ENCODE measurements at places on chromosomes 16 and 17. TPM values are rescaled to one million over a fixed set of nuclear protein-coding genes. Genes with fewer than 3 reads are reported as not detected.

SPNS3 gene
- polyA plus RNA-seq, result not detected

KRTAP2-1 gene
- polyA plus RNA-seq, result not detected

DLX4 gene
- polyA plus RNA-seq, result 2.5 TPM

SP6 gene
- 0.07 TPM for polyA plus RNA-seq

PRKCA gene
- polyA plus RNA-seq, result 20.1 TPM

CCT6B gene
- 0.41 TPM for polyA plus RNA-seq

AOC2 gene
- polyA plus RNA-seq, result 5.1 TPM

TADA2A gene
- polyA plus RNA-seq, result 8.0 TPM

GPR139 gene
- not detected for polyA plus RNA-seq

AGRP gene
- not detected for polyA plus RNA-seq

HOXB9 gene
- polyA plus RNA-seq, result not detected

LGALS9B gene
- not detected for polyA plus RNA-seq

PRCD gene
- polyA plus RNA-seq, result 0.51 TPM

ZNF500 gene
- 7.4 TPM for polyA plus RNA-seq

KRT17 gene
- 0.38 TPM for polyA plus RNA-seq

CLN3 gene
- polyA plus RNA-seq, result 50.0 TPM

CCL1 gene
- not detected for polyA plus RNA-seq

ALOX12B gene
- not detected for polyA plus RNA-seq

TBC1D3C gene
- 3.8 TPM for polyA plus RNA-seq

RBFOX1 gene
- not detected for polyA plus RNA-seq

OTOA gene
- 0.05 TPM for polyA plus RNA-seq

MARVELD3 gene
- 5.0 TPM for polyA plus RNA-seq

TMEM106A gene
- polyA plus RNA-seq, result 34.9 TPM

FOXL1 gene
- polyA plus RNA-seq, result not detected

GP2 gene
- polyA plus RNA-seq, result 0.15 TPM

TAT gene
- polyA plus RNA-seq, result 5.8 TPM

FSCN2 gene
- 0.09 TPM for polyA plus RNA-seq

SLFN12L gene
- not detected for polyA plus RNA-seq

RPUSD1 gene
- polyA plus RNA-seq, result 15.9 TPM

SPEM1 gene
- not detected for polyA plus RNA-seq

ZSCAN32 gene
- 12.7 TPM for polyA plus RNA-seq

EFCAB5 gene
- polyA plus RNA-seq, result 0.03 TPM

SSTR5 gene
- polyA plus RNA-seq, result 0.26 TPM

RNF135 gene
- not detected for polyA plus RNA-seq

CCL14 gene
- 0.86 TPM for polyA plus RNA-seq

DDX42 gene
- polyA plus RNA-seq, result 104 TPM

ZNF48 gene
- 9.9 TPM for polyA plus RNA-seq

BAHCC1 gene
- polyA plus RNA-seq, result 1.4 TPM

MEIOB gene
- polyA plus RNA-seq, result 0.05 TPM

All from HepG2 (cell line).